ENCODE measurements at places on chromosomes 2 and 18.

GRCh38 chr2:107584577-107584976, 242.1 kb upstream of the RGPD4 start:
- DNase-seq, result no peak

DNA sequence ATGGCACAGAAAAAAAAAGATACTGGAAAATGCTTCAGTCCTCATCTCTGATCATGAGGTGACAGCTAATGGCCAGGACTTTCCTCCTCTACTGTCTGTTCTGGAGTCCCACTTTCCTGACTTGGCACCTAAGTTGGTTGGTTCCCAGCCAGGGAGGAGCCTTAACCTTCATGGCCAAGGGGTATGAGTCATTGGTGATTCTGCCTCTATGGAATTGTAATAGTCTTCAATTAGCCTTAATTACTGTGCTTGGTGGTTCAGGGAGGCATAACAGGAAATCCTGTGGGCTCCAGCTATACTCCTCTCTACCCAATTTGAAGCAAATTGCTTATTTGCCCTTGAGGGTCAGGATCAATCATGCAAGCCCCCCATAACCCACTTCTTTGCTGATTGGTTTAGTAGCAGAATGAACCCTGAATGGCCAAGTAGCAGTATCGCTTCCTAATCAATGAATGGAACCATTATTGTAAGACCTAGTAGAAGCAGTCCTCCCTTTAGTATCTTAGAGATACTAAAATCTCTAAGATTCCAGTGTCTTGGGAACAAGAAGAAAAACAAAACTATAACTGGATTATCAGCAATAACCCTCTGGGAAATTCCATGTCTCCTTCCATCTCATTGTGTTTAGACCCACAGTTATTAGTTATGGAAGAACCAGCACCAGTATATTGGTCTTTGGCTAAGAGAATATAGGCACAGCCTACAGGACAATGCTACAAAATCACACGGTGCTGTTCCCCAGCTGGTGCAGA, 109.0 kb downstream of the COL6A3 start:
- peak; percentile 94 for DNase-seq

GRCh38 chr18:49055754-49056172, 105.0 kb upstream of the SMAD7 start:
- DNase-seq, result peak; percentile 89

DNA sequence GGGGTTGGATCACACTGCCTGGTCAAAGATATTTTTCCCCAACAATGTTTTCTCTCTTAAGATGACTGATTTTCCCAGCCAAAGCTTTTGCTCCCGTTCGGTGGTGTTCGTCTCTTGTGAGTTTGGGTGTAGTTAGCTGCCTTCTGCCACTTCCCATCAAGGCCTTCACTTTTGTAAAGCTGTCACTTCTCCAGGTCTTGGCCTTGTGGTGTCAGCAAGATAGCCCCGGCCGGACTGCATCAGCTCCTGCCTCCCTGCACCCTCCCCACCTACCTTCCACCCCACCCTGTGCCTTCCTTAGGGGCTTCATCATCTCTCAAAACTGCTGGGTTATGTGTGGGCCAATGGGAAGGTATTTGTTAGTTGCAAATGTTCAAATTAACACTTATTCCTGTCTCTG, 228.9 kb downstream of the BCL11A start:
- DNase-seq, result no peak

DNA sequence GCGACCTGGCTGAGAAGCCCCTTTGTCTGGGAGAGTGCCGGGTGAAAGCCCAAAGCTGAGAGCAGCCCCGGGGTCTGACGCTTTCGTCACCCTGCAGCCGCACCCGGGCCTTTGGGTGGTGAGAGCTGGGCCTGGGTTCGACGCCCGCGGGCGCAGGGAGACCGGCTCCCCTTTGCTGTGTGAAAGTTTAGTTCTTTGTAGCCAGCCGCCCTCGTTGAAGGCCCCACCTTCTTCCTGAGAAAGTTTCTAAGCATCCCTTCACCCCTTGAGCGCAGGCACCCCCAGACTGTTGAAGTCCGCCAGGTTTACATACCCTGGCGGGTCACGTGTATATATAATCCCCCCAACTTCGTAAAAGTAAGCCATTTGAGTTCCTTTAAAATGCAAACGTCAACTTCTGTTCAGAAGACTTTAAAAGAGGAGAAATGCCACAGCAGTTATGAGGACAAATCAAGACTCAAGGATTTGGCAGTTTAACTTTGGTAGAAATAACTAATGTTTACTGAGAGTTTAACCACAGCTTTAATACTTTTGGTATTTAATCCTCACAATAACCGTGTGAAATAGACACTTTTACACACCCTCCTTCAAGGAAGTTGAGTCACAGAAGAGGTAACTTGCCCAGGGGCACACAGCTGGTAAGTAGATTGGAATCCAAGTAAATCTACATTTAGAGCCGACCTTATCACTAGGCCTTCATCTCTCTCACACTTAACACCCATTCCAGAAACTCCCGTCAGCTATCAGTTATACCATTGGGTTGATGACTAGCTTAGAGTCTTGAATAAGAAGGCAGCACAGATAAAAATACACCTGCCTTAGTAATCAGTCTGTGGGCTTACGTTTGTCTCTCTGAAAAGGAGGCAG, 1.1 kb upstream of the MBOAT2 start:
- DNase-seq, result no peak

DNA sequence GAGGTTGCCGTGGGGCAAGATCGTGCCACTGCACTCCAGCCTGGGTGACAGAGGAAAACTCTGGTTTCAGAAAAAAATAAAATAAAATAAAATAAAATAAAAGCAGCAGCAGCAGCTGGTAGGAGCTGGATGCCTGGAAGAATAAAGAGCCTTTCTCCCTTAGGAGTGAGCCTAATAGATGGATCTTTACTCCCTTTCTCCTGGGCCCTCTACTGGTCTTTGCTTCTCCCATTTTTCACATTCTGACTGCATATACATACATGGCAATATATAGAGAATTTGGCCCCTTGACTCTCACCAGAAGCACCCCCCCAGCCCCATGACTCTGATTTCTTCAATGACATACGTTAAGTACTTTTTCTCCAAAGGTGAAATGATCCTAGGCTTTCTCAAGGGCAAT, 9.8 kb upstream of the MALT1 start:
- no peak for DNase-seq

DNA sequence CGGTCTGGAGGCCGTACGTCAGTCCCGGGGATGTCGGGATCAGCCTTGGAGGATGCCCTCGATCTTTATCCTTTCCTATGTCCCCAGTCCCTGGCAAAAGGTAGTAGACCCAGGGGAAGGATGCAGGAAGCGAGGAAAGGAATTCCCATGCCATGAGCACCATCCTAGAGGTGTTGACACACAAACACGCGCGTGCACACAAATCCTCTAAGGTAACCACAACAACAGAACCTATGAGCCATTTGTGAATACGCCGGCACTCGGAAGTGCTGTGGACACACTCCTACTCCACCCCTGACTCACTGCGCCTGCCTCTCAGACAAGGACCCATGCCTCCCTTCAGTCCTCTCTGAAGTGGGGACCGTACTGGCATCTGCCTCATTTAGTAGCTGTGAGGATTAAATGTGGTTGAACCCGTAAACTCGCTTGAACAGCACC, 11.3 kb upstream of the MLPH start:
- DNase-seq, result no peak

DNA sequence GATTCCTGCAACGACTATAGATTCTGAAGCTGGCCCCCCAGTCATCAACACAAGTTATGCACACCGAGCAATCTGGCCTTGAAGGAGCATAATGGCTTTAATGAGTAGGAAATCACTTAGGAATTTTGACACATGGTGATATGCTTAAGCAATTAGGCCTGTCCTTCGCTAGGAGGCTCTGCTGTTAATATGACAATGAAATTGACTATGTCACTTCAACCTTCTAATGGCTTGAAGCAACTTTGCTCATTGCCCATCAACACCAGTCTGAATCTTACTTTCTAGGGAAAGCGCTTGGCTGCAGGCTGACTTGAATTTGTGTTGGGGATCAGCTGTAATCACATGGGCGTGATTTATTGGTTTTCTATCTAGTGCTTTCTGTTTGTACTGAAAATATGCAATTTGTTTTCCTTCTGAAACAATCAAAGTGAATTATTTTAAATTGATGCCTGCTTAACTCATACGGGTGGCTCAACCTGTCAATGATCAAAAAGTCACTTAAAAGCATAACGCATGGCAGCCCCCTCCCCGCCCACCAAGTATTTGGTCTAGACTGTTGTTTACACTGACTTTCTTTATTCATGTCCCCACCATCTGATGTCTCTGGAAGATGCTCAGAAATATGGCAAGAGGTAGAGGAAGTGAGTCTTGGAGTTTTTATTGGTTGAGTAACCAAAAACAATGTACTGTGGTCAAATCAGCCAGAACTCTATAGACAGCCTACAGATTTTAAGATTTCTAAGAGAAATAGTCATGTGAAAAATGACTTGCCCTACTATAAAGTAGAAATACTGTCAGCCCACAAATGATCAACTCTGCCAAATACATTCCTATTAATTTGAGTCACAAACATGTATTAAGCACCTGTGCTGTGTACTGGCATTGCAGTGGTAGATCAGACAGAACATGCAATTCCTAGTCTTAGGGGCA, 344.9 kb downstream of the RBM43 start:
- peak; percentile 26 for DNase-seq

Measured in GM04504 (cell line).